ENCODE measurements at places on chromosomes 2 and 18.

- no peak for DNase-seq
These were observed 21.2 kb downstream of the ACTR3 start for GRCh38 chr2:113910967-113911678.

DNA sequence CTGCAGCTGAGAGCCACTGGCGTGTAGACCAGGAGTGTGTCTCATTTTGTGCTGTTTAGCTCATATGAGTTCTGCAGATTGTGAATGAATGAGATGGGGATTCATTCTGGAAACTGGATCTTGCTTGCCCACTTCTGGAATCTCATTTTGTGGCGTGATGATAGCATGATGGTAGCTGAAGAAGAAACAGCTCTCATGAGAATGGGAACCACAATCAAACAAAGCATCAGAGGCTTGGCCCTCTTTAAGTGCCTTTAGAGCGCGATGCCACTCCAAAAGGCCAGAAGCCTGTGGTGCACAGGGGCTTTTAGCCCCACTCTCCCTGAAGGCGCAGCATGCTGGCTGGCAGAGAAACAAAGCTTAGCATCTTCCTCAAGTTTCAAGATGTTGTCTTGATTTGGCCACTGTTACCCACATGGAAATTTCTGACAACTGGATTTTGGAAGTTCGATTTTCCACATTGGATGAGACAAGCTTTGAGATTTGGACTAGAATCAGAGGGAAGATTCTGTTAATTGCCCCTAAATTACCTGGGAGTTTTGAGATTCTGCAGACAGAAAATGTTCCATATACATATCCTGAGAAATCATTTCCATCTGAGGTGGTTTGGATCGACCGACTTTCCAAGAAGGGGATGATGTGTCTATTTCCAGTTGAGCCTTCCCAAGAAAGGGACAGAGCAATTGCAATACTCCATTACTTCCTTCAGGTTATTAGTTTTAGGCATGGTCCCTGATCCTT, 234.5 kb downstream of the VAPA start:
- DNase-seq, result no peak

- DNase-seq, result no peak
These were observed 86.8 kb upstream of the SPHKAP start for GRCh38 chr2:228268301-228268700.

GRCh38 chr2:134327367-134327766, 73.5 kb downstream of the MGAT5 start:
- no peak for DNase-seq

- DNase-seq, result no peak
These were observed 1307.8 kb upstream of the TMEFF2 start for GRCh38 chr2:193502363-193503035.

DNA sequence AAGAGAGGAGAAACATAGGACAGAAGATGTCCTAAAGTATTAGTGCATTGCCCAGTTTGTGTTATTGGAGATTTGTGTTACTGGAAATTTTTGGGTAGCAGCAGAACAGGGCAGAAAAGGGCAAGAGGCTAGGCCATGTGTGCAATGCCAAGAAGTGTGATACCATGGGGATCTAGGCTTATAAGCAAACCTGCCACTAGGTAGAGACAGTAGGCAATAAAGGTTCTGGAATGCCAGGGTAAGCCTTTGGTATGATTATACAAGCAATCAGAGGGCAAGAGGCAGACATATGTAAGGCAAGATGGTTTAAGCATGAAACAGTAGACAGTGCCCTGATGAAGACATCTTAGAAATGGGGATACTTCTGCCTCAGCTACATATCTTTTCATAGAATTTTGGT, 12.3 kb upstream of the CERS6 start:
- no peak for DNase-seq

DNA sequence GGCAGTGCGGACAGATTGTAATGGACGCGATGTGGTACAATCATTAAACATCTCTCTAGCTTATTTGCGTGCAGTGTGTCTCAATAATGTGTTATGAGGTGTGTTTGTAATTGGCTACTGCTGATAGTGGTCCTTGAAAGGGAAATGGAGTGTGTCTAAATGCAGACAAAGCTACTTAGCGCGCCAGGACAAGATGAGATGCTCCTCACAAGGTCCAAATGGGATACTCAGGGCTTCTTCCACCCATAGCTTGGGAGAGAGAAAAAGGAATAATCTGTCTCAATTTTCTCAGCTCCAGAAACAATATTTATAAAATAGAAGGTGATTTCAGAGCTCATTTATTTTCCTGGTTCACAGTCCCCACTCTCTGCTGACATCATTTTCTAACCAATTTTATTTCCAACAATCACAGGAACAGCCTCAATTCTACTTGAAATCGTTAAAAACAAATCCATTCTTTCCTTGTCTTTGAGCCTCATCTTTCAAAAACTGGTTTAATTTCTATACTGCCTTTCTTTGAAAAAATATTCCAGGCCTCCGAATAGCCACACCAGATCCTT, 28.5 kb downstream of the GALNT14 start:
- DNase-seq, result no peak

DNA sequence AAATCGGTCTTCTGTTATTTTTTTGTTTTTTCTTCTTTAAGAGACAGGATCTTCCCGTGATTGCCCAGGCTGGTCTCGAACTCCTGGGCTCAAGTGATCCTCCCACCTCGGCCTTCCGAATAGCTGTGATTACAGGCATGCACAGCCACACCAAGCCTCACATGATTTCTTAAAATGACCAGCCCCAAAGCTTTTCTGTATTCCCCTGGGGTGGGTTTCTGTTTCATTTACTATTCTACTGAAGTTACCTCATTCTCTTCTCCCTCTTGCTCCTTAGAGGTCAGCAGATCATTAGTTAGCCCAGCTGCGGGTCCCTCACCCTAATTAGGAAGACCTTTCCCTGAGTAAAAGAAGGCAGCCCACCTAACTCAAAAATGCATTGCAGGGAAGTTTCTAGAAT, 27.6 kb downstream of the SLC1A4 start:
- no peak for DNase-seq

DNA sequence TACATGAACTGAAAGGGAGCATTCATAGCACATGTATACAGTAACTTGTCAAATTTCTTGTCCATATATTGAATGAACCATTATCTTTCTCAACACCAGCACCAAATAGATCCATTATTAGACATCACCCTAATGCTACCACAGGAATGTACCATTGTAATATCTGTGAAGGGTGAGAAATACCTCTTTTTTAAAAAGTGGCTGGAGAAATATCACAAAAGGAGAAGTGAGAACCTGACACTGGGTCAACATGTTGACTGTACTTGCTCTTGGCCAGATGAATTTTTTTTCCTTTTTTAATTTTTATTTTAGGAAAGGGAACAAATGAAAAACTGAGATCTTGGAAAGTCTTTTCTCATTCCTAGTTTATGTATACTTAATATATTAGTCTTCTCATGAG, 63.5 kb downstream of the CAVIN2 start:
- no peak for DNase-seq

DNA sequence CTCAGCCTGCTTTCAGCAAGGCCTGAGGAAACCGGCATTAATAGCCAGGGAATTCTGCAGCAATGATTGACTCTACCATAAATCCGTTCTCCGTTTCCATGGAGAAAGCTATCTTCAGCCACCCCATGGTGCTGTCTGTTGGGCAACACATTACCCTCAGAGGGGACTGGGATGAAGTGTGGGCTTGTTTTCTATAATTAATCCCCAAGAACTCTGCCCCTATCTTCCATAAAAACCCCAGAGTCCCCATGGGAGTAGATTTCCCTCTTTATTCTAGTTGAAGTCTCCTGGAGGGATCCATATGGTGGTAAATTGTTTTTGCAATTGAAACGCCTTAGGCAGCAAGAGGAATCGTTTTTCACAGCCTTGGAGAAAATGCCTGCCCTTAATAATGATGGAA, 9.2 kb downstream of the G6PC2 start:
- DNase-seq, result no peak

GRCh38 chr18:57901825-57902589, 98.9 kb upstream of the ATP8B1 start:
- no peak for DNase-seq

GRCh38 chr2:237479747-237480146, 7.3 kb upstream of the MLPH start:
- DNase-seq, result no peak
